ENCODE measurements at places on chromosomes 11 and 22.

DNA sequence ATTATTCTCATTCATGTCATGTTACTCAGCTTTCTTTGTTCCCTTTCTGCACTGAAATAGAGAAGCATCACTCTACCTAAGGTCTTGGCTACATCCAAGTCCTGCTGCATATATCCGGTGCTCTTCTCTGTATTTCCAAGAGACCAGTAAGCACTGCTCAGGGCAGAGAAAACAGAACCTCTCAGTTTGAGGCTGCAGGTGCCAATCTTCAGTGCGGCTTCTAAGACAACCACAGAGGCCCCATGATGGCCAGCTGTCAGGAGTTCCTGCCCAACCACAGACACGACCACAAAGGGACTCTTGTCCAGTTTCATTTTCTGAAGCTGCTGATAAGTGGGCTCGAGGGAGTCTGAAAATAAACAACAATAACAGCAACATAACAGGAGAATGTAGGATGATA lies 378.4 kb upstream of the PITPNB start:
- peak; percentile 96 for DNase-seq

- no peak for DNase-seq
Measured at GRCh38 chr11:43555816-43556611, 124.5 kb upstream of the HSD17B12 start.

DNA sequence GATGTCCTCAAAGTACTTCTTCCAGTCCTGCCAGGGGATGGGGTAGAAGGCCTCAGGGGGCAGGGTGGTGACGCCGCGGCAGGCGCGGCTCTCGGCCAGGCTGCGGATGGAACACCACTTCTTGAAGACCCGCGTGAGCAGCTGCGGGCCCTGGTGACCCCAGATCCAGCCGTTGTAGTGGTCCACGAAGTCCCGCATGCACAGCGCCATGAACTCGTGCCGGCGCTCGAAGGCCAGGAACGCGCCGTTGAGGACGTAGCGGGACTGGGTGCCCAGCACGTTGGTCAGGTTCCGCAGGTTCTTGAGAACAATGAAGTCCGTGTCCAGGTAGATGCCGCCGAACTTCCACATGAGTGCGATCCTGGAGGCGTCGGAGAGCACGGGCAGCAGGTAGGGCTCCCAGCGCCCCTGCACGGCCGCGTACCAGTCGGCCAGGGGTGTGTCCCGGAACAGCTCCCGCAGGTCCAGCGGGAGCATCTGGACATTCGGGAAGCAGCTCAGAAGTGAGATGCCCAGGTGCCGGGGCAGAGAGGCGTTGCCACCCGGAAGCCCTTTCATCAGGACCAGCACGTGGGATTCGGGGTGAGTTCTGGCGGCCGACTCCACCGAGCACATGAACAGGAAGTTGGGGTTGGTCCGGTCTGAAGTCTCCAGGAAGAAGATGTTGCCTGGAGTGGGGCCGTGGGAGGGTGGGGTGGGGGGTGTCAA lies 27.5 kb downstream of the A4GALT start:
- no peak for DNase-seq

- DNase-seq: no peak
Measured at GRCh38 chr22:19799322-19800190, 39.0 kb downstream of the TBX1 start.

DNA sequence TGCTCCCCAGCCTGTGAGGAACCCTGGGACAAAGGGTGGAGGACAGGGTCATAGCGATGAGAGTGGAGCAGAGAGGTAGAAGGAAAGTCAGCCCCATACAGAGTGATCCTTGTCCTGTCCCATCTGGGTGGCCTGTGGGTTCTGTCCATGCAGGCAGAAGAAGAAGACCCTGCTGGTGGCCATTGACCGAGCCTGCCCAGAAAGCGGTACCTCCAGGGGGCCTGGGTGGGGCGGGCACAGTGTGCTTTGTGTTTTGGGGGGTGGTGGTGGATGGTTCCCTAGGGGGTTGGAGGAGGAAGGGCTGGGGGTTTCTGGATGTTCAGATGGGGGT lies 7.9 kb downstream of the SIDT2 start:
- DNase-seq: no peak

- no peak for DNase-seq
Measured at GRCh38 chr22:41899992-41900651, 14.8 kb downstream of the SHISA8 start.

DNA sequence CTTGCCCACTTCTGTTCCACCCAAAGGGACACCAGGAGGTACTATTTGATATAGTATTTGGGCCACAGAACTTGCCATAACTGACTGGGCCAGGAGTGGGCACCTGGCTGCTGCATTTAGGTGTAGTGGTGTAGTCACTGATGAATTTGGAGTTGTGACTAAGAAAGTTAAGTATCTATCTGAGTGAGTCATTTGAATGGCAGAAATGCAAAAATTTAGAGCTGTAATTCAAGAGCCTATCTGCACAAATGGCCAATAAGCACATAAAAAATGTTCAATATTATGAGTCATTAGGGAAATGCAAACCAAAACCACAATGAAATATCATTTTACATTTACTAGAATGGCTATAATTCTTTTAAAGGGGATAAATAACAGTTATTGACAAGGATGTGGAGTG lies 14.7 kb downstream of the GLYATL2 start:
- no peak for DNase-seq

GRCh38 chr11:24781288-24781687 lies 284.4 kb downstream of the LUZP2 start:
- peak; percentile 49 for DNase-seq

All from MM.1S (cell line).